Stimulated activated CD4-positive, alpha-beta T cell treated with anti-CD3 and anti-CD28 coated beads, Interleukin-12 subunit alpha, Interleukin-12 subunit beta, amount 100 ng/mL, for 24 hours (primary cell): ENCODE measurements at places on chromosomes 5 and 9.
A peak's percentile ranks its signal among the peaks of the same experiment; 100 is the strongest.

DNA sequence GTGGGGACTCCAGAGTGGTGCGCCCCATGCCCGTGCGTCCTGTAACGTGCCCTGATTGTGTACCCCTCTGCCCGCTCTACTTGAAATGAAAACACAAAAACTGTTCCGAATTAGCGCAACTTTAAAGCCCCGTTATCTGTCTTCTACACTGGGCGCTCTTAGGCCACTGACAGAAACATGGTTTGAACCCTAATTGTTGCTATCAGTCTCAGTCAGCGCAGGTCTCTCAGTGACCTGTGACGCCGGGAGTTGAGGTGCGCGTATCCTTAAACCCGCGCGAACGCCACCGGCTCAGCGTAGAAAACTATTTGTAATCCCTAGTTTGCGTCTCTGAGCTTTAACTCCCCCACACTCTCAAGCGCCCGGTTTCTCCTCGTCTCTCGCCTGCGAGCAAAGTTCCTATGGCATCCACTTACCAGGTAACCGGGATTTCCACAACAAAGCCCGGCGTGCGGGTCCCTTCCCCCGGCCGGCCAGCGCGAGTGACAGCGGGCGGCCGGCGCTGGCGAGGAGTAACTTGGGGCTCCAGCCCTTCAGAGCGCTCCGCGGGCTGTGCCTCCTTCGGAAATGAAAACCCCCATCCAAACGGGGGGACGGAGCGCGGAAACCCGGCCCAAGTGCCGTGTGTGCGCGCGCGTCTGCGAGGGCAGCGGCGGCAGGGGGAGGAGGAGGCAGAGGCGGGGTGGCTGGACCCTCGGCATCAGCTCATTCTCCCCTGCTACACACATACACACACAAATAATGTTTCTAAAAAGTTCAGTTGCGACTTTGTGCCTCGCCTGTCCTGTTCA lies 668 bp downstream of the GLIS3 start:
- peak; percentile 11 for DNase-seq

DNA sequence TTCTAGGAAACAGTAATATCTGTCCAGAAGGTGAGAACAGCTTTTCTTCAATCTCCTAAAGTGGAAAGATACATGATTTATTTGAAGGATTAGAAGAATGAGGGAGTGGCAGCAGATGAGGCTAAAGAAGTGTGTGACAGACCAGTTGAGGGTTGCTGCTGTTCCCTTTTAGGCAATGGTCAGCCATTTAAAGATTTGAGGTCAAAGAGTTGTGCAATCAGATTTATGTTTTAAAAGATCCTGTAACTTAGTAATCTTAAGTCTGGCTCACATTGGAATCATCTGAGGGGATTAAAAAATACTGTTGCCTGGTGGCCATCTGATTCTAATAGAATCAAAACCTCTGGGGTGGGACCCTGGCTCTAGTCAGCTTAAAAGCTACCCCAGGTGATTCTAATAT lies 4.3 kb upstream of the SGCD start:
- DNase-seq, result no peak

DNA sequence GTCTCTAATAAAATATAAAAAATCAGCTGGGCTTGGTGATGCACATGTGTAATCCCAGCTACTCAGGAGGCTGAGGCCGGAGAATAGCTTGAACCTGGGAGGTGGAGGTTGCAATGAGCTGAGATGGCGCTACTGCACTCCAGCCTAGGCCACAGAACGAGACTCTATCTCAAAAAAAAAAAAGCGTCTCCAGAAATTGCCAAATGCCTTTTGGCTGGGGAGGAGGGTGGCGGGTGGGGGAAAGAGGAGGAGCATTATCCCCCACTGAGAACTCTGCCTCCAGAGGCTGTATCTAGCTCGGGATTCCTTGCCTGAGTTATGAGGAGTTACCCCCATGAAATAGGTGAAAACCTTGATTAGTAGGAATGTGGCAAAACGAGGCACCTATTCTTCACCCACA lies 4.8 kb downstream of the ROPN1L start:
- DNase-seq, result no peak

- DNase-seq, result no peak
Observed at GRCh38 chr5:139543423-139543991, 17.6 kb upstream of the UBE2D2 start.

DNA sequence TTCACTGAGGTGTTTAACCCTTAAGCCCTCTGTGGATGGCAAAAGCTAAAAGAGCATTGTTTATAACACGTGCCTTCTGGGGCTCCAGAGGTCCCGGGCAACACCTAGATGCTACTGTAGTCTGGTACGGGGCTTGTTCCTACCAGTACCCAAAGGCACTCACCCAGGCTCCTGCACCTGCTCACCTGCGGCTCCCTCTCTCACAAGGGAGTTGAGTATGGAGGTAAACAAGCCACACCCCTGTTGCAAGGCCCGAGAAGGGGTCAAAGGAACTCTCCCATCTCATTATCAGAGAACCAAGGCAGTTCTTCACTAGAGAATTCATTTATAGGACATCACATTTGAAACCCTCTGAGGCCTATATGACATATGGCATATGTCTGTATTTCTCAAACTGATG lies 53.4 kb upstream of the IL6ST start:
- DNase-seq, result no peak

DNA sequence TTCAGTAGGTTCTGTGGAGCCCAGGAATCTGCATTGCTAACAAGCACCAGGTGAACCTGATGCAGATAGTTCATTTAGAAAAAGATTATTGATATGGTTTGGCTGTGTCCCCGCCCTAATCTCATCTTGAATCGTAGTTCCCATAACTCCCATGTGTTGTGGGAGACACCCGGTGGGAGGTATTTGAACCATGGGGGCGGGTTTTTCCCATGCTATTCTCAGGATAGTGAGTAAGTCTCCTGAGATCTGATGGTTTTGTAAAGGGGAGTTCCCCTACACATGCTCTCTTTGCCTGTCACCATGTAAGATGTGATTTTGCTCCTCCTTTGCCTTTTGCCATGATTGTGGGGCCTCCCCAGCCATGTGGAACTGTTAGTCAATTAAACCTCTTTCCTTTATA lies 212.0 kb downstream of the RAB3C start:
- DNase-seq, result no peak

DNA sequence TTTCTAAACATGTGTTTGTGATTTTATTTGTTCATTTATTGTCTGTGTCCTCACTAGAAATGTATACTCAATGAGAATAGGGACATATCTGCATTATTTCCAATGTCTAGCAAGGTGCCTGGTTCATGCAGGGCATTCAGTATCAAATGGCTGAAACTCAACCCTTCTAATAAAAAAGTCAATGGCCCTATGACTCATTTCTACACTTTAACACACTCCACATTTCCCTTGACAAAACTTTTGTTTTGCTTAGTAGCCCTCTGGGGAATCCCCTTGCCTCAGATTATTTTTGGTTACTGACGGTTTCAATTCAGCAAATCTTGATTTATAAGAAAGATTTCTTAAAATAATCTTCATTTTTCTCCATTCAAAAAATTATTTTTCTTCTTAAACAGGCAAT lies 206.0 kb upstream of the DMRTA1 start:
- no peak for DNase-seq
